Globus pallidus (tissue), 1 donor: ENCODE measurements at places on chromosomes 5 and 9.

GRCh38 chr9:81389569-81389993 lies 299.8 kb downstream of the TLE1 start:
- DNase-seq, result no peak

DNA sequence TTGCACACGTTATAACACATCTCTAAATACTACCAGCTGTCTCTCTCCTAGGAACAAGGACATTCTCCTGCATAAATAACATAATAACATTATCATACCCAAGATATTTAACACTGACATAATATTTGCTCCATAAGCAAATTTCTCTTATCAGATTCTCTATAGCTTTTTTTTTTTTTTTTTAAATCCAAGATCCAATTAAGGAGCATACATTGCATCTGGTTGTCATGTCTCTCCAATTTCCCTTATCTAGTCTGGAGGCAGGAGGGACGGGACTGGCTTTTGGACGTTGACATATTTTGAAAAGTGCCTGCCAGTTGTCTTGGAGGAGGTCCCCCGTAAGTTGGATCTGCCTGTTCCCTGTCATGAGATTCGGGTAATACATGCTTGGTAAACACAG lies 76.6 kb downstream of the RAPGEF1 start:
- no peak for DNase-seq

- peak; percentile 60 for DNase-seq
Observed at GRCh38 chr5:103259705-103260355, 1.3 kb downstream of the MACIR start.

- DNase-seq, result no peak
Observed at GRCh38 chr9:133950629-133951111, 41.5 kb downstream of the VAV2 start.

DNA sequence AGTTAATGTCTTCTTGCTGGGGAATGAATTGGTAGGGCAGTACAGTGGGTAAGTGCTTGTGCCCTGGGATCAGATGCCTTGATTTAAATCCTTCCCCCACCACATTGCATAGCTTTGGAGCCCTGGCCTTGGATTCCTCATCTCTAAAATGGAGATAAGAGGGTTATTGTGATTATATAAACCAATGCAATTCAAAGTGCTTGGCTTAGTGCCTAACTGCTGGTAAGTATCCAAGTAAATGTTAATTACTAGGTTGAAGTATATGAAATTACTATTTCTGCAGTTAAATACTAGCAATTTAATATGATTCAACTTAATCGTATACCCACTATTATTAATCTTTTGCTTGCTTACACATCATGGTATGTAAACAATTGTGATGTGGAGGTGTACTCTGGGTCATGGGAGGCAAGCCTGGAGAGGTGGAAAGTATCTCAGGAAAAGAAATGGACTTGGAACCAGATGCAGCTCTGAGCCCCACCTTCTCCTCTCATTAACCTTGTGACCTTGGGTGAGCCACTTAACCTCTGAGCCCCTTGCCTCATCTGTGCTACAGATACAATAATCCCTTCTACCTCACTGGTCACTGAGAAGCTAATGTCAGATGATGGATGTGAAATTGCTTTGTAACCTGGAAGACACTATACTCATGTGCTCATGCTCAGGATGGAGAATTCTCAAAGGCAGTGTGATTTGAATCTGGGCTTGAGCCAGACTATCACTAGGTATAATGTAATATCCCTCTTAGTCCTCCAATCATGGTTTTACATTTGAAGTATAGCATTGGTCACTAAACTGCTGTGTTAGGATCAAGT lies 23.8 kb downstream of the NEUROG1 start:
- no peak for DNase-seq

DNA sequence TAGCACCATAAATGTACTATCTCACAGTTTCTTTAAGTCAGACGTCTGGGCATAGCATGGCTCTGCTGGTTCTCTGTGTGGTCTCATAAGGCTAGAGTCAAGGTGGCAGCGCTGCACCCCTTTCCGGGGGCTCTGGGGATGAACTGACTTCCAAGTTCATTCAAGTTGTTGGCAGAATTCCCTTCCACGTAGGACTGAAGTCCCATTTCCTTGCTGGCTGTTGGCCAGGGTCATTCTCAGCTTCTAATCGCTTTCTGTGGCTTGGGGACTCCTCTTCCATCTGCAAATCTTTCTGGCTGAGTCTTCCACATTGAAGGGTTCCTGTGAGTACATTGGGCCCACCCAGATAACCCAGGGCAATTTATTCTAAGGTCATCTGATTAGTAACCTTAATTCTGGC lies 211.0 kb downstream of the AGTPBP1 start:
- DNase-seq, result no peak

DNA sequence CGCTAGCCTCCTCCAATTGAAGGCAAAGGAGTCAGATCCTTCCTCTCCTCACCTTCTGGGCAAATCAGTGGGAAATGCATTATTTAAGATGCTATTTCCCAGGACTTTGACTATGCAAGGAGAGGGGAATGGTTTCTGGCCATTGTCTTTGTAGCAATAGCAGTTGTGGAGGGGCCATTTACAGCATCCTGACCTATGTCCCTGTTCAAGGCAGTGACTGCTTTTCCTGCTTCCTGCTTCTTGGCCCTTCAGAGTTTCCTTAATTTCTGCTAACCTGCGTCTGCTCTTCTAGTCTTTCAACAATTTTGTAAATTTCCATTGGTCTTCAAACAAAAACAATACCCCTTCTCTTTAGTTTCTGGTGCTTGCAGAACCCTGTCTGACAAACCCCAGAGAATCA lies 72.8 kb upstream of the PPARGC1B start:
- no peak for DNase-seq

- no peak for DNase-seq
Observed at GRCh38 chr5:133381571-133382365, 230.6 kb downstream of the FSTL4 start.

- no peak for DNase-seq
Observed at GRCh38 chr5:9283021-9283420, 262.9 kb downstream of the SEMA5A start.

- DNase-seq, result no peak
Observed at GRCh38 chr5:13859270-13860065, 85.0 kb downstream of the DNAH5 start.

- DNase-seq, result no peak
Observed at GRCh38 chr9:4242239-4242638, 57.6 kb downstream of the GLIS3 start.

- DNase-seq, result no peak
Observed at GRCh38 chr5:41410737-41411136, 99.7 kb downstream of the PLCXD3 start.

DNA sequence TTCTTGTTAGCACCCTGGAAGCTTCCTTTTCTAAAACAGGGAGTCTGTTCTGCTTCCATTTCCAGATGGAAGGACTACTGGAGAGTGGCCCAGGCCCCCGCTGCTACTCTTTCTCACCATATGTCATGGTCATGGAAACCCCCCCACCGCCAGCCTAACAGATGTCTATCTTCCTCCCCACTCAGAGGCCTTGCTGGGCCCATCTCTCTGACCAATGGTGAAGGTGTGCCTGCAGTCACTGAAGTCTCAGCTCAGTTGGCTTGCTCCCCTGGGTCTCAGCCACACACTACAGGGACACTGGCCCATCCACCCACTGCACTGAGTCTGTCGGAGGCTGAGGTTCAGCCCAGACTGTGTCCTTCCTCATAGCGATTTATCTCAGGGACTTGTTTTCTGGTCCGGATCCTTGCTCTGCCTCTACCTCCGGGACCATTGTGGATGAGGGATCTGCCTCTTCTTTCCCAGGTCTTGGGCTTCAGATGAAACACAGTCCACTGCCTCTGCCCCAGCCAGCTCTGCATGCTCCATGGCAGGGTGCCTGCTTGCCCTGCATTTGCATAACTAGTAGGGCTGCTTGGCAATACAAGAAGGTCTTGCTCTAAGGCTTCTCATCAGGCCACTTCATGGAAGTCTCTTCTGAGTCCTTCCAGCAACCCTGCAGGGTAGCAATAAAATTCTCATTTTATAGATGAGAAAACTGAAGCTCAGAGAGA lies 30.8 kb downstream of the GALNT12 start:
- DNase-seq, result no peak

- DNase-seq, result no peak
Observed at GRCh38 chr5:135356522-135357318, 42.3 kb downstream of the MACROH2A1 start.

DNA sequence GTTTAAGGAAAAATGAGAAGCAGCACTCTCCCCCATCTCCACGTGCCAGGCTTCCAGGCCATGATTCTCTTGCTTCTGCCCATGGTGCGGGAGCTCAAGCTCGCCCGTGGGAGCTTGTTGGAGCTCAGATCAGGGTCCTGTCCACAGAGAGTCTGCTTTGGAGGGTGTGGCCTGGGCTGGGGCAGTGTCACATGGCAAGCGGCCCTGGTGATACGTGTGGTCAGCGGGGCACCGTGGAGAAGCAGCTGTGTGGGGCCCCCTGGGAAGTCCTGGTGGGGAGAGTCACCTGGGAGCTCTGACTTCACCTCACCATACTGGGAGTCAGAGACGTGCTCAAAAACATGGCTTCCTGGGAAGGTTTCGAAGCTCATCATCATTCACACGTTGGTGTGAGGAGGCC lies 275.3 kb downstream of the GADD45G start:
- no peak for DNase-seq

DNA sequence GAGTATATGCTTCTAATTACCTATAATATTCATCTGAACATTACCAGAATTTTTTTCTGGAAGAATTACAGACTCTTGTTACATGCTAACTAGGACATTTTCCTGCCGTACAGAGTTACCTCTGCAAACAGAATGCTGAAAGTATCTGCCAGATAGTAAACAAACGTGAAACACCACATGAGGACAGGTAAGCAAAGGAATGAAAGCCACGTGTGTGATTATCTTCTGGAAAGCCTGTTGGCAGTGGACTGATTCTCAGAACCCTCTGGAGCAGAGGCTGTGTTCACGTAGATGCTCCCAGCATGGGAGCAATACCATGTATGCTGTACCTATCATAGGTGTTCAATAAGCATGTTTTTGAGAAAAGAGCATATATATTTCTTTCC lies 472.6 kb downstream of the ENC1 start:
- DNase-seq, result no peak

- peak; percentile 5 for DNase-seq
Observed at GRCh38 chr5:135670588-135670987, 91.8 kb upstream of the CXCL14 start.

DNA sequence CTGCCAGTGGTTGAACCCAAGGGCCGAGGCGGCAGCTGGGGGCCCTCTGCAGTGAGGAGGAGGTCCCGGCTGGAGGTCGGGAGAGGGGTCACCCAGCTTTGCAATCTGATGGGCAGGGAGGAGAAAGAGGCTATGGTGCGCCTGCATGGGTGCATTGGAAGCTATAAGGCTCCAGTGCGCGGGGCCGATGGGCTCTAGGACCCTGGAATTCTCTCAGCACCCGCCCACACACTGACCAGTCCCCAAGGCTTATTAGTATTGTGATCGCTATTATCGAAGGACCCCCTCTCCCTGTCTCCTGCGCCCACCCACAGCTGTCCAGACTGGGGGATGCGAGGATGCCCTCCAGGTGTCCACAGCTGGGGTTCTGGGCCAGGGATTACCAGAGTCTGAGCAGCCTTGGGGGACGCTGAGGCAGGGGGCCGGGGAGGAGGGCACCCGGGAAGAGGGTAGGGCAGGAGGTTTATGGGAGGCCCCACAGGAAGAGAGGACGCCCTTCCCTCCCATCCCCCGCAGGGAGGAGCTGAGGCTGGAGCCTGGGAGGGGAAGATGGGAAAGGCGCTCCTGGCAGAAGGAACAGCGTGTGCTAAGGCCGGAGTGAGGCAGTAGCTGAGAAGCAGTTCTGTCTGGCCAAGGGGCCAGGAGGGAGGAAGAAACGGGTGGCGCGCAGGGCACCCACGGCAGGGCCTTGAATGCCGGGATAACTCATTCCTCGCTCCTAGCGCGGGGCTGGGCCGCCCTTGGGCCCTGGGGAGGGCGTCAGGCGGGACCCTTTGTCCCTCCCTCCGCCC lies 24.2 kb downstream of the C9orf50 start:
- no peak for DNase-seq

GRCh38 chr5:167639766-167640165 lies 651.7 kb upstream of the WWC1 start:
- no peak for DNase-seq

- no peak for DNase-seq
Observed at GRCh38 chr5:55681301-55681700, 30.8 kb downstream of the SLC38A9 start.

- DNase-seq, result peak; percentile 61
Observed at GRCh38 chr5:172417130-172417841, 37.0 kb downstream of the SH3PXD2B start.

DNA sequence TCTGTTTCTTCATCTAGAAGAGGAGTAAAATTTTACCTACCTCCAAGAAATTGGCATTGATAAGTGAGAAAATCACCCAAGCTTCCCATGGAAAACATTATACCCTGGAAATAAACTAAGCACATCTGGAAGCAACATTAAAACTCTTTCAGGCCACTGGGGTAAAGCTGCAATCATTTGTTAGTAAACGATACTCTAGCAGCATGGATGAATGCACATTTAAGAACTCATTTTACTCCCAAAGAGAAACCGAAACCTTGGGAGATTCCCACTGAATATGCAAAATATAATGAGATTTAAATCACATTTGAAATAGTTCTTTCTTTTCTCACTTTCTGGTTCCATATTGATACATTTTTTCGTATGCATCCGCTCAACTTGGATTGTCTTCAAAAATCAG lies 467.5 kb downstream of the EFNA5 start:
- no peak for DNase-seq

GRCh38 chr5:133386662-133387061 lies 225.7 kb downstream of the FSTL4 start:
- DNase-seq, result no peak

- DNase-seq, result peak; percentile 73
Observed at GRCh38 chr5:9361835-9362234, 184.0 kb downstream of the SEMA5A start.

- no peak for DNase-seq
Observed at GRCh38 chr5:72070529-72070928, 36.7 kb upstream of the MAP1B start.

DNA sequence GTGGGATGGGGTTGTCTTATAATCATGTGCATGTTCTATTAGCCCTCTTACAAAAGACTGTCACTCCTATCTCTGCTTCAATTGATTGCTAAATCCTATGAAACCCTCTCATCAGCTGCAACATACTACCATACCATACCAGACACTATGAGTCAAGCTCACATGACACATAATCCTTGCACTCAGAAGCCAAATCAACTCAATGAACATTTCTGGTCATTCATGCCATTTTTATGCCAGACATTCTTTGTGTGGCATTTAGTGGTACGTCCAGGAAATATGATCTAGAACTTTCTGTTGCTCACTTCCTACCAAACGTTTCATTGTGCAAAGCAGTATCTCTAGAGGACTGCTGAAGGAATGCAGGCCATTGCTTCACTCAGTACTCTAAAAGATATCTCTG lies 159.2 kb upstream of the GNA14 start:
- no peak for DNase-seq

GRCh38 chr5:62093976-62094375 lies 212.0 kb upstream of the KIF2A start:
- DNase-seq, result peak; percentile 38

- DNase-seq, result no peak
Observed at GRCh38 chr5:16192311-16192710, 12.7 kb upstream of the MARCHF11 start.

- DNase-seq, result no peak
Observed at GRCh38 chr5:154406231-154406630, 39.6 kb upstream of the SAP30L start.
